ENCODE measurements at places on chromosomes 2 and 18. TPM values are rescaled to one million over a fixed set of nuclear protein-coding genes. Genes with fewer than 3 reads are reported as not detected.

ABCB6 gene
- total RNA-seq, result 25.2 TPM

ARL6IP6 gene
- 5.9 TPM for total RNA-seq

UGT1A7 gene
- total RNA-seq, result not detected

GRCh38 chr2:37250869-37251740 lies 19.6 kb downstream of the NDUFAF7 start:
- no peak for DNase-seq

GRCh38 chr2:122491011-122491410 lies 735.6 kb downstream of the TSN start:
- no peak for DNase-seq

DNA sequence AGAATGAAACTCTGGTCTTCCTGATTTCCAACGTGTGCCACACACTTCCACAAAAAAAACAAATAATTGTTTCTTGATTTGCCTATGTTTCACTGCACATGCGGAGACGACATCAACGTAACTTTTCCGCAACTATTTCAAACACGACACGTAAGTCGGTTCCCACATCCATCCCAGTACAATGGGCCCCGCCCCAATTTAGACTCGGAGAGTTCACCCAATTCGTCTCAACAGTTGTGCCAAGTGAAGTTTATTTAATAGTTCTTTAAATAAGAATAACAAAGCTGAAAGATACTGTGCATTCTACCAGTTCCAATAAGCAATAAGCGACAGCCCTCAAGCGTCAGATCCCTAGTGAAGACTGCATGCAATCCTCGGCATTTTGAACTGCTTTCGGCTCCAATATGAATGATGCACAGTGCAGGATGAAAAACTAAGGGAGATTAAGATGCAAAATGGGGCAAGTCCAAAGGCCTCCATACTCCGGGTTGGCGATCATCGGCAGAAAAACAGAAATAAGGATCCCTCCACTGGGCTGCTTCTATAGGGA lies 664 bp downstream of the CCT4 start:
- DNase-seq, result no peak

ACYP2 gene
- total RNA-seq, result 64.2 TPM

TCF7L1 gene
- total RNA-seq, result 9.3 TPM

GRCh38 chr2:196046123-196046917 lies 22.3 kb downstream of the DNAH7 start:
- DNase-seq, result no peak

RFX8 gene
- total RNA-seq, result not detected

DNA sequence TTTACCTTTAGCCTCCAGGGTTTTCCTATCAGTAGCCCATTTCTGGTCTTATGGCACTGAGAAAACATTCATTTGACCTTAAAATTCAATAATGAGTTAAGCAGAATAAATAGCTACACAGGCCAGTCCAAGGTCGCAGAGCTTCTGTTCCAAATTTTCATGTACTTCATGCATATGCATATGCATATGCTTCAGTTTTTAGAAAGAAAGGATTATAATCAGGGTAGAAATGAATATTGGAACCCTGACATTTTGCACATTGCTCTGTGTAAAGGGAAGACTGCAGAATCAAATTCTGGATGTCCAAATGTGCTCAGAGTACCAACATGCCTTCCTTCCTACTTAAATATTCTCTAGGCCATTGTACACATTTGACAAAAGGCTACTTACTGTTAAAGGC lies 104.9 kb downstream of the DPP4 start:
- DNase-seq, result no peak

DNA sequence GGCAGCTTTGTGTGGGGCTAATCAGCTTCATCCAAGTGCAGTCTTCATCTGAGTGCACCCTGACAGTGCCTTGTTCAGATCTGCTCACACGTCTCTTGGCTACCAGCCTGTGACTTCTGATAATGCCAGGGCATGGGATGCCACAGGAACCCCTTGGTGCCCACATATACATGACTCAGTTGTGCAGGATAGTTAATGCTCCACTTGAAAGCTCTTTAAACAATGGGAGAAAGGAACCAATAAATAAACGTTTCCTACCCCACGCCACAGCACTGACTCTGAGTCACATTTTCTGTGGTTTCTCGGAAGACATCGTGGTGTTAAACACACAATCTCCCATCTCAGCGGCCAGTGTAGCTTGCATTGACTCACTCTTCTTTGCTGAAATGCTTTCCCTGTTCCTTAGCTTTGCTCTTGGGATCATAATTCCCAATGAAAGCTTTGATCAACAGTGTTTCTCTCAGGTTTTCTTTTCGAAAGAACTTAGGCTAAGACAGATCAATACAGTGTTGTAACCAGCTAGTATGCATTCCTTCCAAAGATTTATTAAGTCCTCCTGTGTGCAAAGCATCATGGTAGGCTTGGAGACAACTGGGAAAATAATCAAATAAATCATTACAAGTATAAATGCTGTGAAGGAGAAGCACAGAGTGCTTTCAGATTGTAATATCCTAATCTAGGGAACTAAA lies 142.0 kb downstream of the COPS8 start:
- no peak for DNase-seq

DNA sequence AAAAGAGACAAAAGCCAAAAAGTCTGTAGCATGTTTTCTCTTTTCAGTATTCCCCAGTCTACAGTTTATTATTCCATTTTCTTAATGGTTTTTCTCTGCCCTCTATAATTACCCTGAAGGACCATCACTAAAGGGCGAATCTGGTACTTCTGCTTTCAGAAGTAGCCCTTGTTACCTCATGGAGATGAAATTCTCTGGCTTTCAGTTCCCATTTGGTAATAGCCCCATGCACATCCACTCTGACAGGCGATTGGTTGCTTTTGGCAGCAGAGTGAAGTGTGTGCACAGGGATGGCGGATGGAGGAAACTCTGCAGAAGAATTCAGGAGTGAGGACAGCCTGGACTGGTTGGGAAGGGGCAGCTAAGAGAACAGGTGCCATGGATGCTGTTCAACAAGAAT lies 66.3 kb upstream of the NABP1 start:
- no peak for DNase-seq

TRABD2A gene
- 0.56 TPM for total RNA-seq

DNA sequence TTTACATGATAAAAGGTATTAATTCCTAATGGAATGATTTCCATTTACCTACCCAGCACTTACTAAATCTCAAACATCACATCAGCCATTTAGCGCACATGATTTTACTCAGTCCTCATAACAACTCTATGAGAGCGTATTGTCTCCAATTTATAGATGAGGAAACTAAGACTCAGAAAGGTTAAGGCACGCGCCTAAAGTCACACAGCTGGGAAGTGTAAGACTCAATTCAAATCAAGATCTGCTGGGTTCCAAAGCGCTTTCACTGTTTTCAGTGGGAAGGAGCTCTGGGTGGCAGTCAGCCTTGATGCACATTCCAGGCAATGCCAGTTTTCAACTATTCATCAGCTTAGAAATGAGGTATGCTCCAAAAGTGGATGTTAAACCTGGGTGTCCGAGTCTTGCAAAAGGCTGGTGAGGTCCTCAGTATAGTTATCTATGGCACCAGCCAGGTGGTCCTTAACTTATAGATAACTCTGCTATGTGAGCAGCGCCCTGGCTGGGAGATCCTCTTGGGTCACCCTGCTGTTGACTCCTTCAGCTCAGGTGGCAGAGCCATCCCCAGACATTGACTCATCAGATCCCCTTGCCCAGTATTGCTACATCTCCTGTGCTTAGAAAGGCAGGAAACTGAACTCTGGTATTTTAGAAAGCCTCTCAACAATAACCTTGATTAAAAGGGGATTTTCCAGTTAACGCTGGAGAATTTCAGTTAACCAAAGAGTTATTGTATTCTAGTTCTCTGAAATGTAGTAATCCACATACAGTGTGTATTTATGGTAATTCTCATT lies 47.1 kb downstream of the SLC4A1AP start:
- DNase-seq, result no peak

- DNase-seq, result no peak
Measured at GRCh38 chr2:106163948-106164545, 30.1 kb downstream of the UXS1 start.

GRCh38 chr18:21701621-21702020 lies 3.0 kb downstream of the ABHD3 start:
- no peak for DNase-seq

DNA sequence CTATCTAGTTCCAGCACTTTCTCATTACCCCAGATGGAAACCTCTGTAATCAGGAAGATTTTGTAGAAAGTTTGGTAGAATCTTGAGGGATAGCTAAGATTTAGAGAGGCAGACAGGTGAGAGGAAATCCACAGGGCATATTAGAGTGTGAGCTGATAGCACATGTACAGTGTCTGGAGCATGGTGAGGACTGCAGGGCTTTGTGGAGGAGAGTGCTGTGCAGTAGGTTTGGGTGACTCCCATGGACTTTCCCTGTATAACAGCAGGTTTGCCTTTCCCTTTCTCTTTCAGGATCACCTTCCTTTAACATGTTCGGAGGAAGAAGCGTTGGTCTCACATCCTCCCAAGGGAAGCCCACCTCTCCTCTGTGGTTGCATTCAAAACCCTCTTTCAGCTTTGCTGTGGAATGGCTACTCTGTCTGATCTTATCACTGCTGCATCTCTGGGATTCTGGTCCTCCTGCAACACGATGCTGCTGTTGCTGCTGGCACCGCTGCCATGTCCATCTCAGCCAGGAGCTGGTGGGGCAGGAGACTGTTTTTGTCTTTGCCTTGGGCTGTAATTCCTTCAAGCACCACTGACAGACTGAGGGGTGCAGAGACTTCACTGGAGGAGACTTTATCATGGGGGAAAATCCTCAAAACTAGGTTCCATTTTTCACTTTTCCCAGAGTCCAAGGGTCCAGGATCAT lies 7.8 kb upstream of the KIF5C start:
- DNase-seq, result no peak

POTEC gene
- not detected for total RNA-seq

DNA sequence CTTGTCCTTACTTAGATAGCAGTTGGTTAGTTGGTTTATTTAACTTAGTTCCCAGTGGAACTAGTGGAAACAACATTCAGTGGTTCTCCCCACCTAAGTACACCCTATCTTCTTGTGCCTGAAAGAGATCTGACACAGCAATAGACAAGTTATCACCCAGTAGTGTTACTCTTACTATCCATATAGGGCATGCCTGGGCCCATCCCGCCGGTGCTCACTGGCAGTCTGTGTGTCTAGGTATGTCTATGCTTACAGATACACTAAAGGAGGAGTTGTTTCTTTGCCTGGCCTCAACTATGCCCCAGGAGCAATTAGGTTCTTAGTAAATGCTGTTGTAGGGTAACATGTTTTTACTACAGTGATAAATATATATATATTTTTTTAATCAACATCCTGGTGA lies 12.0 kb upstream of the NRP2 start:
- DNase-seq, result no peak

DNA sequence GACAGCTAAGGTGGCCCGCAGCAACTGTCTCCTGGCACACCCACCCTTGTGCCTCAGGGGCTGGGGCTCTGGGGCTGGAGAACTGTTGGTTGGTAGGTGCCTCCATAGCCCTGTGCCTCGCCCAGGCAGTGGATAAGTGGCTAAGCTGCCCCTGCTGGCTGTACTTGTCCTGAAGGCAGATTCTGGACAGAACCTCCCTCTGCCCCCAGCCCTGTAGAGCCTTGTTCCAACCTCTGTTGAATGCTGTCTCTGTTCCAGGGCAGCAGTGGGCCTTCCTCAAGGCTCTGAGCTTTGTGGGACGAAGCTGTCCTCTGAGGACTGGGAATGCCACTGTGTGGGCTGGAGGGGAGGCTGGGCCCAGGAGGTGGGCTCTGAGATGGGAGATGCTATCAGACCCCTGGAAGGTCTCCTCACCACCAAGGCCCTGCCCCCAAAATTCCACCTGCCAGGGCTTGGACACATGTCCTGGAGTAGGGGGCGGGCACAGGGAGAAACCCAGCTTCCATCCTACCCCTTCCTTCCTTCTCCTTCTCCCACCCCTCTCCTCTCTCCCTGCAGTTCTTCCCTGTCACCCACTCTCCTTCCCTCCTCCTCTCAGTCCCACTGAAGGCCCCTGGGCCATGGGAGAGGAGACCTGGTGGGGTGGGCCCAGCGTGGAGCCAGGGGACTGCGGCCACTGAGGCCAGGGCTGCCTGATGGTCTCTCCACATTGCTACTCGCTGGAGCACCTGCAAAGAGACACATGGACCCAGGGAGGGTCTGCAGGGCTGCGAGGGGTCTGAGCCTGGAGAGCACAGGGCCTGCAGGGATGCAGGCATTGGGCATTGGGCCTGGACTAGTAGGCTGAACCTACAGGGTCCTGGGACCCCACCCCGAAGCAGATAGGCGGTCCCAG lies 1.7 kb upstream of the PDCD1 start:
- DNase-seq, result peak; percentile 56

ETAA1 gene
- total RNA-seq, result 3.7 TPM

GRCh38 chr2:129761569-129762021 lies 217.9 kb upstream of the RAB6C start:
- no peak for DNase-seq

DNA sequence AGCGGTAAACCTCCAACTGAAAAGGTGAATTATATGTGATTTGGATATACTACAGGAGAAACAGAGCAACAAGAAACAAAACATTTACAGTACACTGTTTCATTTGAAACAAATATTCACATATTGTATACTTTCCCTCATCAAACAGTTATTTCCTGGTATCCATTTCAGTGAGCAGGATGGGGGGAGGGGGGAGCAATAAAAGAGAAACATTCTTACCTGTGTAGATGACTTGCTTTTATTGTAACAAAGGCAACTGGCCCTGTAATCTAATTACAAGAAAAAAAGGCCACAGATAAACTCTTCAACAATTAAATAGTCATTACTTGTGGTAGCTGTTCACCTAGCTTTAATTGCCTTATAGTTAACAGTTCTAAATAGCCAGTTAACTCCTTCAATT lies 3.9 kb upstream of the PPP1CB start:
- DNase-seq, result no peak

- DNase-seq, result peak; percentile 81
Measured at GRCh38 chr18:13564579-13564978, 161.8 kb downstream of the FAM210A start.

ERFE gene
- total RNA-seq, result not detected

DNA sequence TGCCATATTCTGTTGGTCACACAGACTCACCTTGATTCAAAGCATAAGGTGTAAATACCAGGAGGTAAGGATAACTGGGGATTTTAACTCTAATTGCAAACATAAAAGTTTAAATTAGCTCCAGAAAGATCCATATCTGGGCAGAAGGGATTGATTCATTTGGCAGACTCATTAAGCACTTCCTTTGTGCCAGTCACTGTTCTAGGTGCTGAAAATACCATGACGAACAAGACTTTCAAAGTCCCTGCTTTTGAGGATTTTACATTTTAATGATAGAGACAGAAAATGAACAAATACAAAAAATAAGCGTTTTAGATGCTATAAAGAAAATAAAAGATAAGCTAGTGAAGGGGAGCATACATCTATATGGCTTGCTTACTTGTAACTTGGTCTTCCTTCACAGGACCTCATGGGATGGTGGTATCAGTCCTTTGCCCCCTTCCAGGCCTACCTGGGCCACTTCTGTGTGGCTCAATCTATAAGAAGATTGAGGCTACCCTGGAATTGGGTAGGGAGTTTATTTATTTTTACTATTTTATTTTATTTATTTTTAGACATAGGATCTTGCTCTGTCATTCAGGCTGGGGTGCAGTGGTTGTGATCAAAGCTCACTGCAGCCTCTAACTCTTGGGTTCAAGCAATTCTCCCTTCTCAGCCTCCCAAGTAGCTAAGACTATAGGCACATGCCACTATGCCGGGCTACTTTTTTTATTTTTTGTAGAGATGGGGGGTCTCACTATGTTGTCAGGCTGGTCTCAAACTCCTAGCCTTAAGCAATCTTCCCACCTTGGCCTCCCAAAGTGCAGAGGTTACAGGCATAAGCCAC lies 212.8 kb downstream of the MYCN start:
- no peak for DNase-seq

ZC3H8 gene
- total RNA-seq, result 12.0 TPM

- DNase-seq, result peak; percentile 59
Measured at GRCh38 chr2:42048299-42049220, 739 bp downstream of the PKDCC start.

SIX2 gene
- 0.65 TPM for total RNA-seq

OBSL1 gene
- total RNA-seq, result 165 TPM

AGXT gene
- total RNA-seq, result not detected
